ENCODE measurements at places on chromosomes 12 and 14.

DNA sequence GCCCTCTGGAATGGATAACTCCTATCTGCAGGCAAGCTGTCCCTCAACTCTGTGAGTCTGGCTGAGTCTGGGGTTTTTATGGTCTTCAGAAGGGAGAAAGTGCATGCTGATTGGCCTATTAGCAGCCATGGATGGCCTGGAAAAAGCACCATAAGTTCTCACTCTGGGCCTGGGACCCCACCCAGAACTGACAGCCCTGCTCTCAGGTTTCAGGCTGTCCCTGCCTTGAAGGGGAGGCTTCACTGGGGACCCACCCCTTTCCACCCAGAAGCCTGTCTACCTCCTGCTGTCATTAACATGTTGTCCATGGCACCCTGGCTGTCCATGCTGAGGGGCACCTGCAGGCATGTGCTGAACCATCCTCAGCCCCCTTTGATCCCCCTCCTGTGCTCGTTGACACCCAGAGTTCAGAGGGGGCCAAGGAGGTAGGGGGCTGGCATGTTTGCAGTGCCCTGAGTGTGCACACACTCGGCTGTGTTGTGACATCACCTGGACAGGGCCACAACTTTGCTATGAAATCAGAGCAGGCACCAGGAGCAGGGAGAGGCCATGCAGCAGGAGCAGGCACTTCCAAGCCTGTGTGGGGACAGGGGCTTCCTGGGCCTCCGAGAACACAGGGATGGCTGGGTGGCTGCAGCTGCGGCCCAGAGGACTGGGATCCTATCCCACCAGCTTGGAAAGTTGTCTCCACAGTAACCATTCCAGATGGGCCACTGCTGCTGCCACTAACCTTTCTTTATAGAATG, 84.7 kb downstream of the ACSS3 start:
- DNase-seq, result no peak

GRCh38 chr12:59372956-59373355, 222.9 kb upstream of the SLC16A7 start:
- DNase-seq, result peak; percentile 8

- DNase-seq, result no peak
Observed at GRCh38 chr14:68886109-68886434, 93.0 kb downstream of the ACTN1 start.

DNA sequence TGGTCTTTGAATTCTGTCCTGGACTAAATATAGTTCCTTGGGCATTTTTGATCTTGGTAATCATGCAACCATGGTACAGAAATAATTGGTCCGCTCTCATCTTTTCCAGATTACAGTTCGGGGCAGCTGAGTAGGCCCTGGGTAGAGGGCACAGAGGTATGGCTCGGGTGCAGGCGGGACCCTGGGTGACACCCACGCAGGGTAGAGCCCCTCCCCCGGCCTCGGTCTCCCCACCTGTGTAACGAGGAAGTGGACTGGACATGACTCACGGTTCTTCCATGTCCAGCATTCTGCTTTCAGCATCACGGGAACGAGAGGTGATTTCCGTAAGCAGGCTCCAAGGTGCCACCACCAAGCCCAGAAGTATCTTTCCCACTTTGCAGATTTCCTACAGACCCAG, 91.0 kb upstream of the DIO3 start:
- no peak for DNase-seq

GRCh38 chr12:23472329-23472971, 477.0 kb downstream of the SOX5 start:
- no peak for DNase-seq

GRCh38 chr12:47816403-47817271, 3.1 kb downstream of the HDAC7 start:
- no peak for DNase-seq

GRCh38 chr12:126937431-126937830, 1329.5 kb upstream of the TMEM132C start:
- DNase-seq, result no peak

DNA sequence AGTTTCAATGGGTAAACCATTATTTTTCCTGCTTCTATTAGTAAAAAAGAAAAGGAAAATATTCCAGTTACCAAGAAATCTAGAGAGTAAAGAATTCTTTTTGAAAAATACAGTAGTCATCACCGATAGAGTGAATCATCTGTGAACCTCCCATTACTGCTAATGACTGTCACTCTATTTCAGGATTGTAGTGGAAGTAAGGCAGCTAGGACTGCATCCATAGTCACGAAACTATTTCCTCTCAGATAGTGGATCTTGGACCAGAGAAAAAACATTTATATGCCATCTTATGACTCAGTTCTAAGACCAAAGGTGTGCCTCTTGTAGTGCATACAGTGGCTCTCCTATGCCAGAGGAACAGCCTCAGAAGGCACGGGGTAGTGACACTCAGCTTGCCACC, 173.9 kb upstream of the PLEKHA5 start:
- peak; percentile 28 for DNase-seq

DNA sequence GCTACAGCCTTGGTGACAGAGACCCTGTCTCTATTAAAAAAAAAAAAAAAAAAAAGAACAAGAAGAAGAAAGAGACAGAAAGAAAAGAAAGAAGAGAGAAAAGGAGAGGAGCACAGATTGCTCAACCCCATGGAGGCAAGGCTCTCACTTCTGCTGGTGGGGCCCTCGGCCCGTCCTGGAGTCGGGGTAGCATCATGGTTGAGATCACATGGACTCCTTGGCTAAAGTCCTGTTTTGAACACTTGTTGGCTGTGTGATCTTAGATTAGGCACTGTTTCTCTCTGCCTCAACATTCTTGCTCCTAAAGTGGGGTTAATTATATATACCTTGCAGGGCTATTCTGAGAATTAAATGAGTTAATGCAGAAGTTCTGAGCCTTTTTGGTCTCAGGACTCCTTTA, 207.7 kb downstream of the CACNA1C start:
- no peak for DNase-seq

DNA sequence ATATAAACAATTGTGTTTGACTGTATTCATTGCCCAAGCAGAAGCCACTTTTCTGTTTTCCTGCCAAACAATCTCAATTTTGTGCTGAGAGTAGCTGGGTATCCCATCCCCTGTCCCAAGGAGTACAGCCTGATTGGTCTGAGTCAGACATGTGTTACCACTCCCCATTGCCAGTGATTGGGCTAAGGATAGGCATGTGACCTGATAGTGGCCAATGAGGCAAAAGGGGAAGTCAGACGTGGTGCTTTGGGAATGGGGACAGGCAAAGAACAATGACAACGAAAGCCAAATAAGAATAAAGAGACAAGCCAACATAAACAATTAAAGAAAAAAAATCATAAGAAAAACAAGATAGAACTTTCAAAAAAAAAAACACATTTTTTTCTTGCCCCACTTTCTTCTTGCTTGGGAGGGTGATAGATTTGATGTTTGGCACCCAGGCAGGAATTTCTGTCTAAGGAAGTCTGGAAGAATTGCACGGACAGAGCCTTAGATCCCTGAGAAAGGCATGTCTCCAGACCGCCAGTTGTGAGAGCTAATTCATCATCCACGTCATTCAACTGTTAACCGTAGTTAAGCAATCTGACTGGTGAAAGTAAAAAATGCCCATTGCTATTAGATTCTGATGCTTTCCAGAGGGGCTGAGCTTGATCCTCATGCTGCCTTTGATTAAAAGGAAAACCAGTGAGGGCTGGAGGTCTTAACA, 626.6 kb upstream of the TMEM132C start:
- no peak for DNase-seq

GRCh38 chr12:765840-766239, 13.5 kb downstream of the WNK1 start:
- no peak for DNase-seq

DNA sequence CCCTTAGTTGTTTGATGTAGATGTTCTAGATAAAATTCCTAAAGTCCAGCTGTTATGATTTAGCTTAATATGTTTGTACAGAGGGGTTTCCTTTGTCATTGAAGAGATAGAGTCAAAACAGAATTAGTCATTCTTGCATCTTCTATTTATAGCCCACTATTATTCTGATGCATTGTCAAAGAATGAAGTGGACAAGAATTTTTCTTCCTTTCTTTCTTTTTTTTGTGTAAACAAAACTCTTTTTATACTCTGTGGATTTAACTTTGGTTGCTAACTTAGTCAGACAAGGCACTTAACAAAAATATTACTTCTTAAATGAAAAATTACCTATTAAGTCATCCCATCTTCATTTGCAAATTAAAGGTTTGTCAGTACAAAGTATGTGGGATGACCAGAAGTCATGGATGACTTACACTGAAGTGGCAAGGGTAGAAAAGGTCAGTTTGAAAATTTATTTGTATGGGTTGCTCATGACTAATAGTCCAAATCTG, 215.6 kb upstream of the DDHD1 start:
- peak; percentile 52 for DNase-seq

DNA sequence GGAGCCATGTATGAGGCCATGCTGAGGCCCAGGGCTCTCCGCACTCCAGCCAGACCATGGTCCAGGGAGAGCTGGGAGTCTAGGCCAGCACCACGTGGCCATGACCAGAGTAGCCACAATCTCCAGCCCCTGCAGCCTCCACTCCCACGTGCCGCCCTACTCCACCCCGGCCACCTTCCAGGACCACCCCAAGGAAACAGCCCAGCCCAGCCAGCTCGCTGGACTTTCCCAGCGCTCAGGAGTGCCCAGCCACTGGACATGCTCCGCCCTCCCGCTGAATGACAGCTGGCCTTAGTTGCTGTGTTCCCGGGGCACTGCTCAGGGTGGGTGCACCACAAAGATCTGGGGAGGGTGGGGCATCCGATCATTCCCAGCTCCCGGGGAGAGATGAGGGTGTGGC, 2.1 kb upstream of the C14orf180 start:
- DNase-seq, result no peak

DNA sequence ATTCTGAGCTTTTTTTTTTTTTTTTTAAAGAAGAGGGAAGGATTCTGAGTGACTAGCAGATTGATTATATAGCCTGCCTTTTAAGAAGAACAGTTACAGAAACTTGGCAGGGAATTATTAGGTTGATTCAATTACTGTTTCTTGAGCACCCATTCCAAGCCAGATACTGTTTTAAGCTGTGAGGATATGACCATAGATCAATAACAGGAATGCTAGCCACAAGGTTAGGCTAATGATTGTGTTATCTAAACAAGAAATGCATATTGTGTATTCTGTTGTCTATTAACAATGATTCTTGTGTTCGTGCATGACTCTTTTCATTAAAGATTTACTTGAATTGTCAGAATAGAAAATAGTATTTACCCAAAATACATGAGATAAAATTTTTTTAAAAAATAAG, 67.1 kb downstream of the PRORP start:
- no peak for DNase-seq

DNA sequence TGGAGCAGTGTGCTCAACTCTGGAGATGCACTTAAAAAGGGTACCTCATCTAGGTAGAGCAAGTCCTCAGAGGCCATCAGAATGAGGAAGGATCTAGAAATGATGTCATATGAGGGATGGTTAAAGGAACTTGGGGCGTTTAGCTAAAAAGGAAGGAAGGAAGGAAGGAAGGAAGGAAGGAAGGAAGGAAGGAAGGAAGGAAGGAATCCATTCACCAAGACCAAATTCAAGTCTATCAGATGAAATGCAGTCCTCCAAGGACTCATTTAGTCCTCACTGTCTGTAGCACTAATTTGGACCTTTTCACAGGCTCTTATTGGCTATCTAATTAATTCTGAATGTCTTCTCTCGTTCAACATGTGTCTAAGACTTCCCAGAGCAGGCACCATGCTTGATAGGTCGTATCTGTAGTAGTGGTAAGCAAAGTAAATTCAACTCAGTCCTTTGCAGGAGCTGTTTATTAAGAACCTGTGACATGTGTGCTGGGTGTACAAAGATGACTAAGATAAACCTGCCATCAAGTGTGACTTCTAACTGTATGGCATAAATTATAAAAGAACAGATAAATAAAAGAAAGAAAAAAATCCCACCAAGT, 63.5 kb downstream of the LLPH start:
- no peak for DNase-seq

DNA sequence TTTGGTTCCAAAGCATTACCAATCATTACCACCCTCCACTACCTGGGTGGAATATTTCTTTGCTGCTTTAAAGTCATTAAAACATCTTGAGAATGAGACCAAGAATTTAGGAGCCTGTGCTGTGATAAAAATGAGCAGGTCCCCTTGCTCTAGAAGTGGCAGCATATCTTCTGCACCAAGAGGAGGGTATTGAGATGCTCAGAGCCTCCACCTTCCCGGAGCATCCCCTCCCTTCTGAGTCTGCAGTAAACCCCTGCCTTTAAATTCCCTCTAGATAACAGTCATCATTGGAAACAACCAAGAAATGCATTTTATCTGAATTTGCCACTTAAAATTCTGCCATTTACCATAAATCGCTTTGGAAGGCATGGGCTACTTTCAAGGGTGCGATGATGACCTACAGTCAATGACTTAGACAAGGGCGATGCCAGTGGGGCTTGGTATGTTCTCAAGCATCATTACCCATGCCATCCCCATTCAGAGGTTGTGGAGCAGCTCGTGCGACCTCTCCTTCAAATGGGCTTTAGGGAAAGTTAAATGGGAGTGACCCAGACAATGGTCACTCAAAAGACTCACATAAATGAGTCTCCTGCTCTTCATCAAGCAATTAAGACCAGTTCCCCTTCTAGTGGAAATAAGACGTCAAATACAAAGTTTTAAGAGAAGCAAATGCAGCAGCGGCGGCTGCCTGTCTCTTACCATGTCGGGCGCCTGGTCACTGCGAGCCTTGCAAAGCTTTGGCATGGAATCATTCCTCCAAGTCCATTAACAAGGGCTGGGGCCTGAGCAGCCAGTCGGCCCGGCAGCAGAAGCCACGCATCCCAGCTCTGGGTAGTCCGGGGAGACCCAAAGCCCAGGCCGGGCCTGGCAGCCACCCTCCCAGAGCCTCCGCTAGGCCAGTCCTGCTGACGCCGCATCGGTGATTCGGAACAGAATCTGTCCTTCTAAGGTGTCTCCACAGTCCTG, 334.5 kb downstream of the TMEM121 start:
- no peak for DNase-seq

DNA sequence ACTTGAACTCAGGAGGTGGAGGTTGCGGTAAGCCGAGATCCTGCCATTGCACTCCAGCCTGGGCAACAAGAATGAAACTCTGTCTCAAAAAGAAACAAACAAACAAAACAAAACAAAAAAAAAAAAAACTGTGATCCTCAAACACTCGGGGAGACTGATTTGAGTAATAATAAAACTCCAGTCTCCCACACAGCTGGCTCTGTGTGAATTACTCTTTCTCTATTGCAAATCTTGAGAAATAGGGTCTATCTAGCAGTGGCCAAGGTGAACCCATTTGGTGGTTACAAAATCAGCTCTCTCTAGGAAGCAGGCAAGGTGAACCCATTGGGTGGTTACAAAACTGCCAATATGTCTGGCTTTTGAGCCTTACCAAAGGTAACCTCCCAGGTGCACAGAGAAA, 6.0 kb upstream of the ACOT6 start:
- DNase-seq, result no peak

GRCh38 chr12:132593521-132593920, 16.9 kb downstream of the LRCOL1 start:
- DNase-seq, result no peak

DNA sequence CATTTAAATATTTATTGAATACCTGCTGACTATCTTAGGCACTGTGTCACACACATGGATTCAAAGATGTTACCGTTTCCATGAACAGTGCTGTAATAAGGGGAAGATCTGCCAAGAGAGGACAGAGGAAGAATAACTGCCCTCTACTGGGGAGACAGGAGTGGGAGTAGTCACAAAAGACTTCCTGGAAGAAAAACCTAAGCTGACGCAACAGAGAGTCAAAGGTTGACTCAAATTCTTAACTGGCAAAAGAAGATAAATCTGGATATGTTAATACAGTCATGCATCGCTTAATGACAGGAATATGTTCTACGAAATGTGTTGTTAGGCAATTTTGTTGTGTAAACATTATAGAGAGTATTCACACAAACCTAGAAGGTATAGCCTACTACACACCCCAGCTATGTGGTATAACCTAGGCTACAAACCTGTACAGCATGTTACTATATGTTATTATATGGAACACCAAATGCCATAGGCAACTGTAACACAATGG, 51.5 kb downstream of the DCAF5 start:
- DNase-seq, result peak; percentile 60
